ENCODE measurements at places on chromosomes 1 and 21.

DNA sequence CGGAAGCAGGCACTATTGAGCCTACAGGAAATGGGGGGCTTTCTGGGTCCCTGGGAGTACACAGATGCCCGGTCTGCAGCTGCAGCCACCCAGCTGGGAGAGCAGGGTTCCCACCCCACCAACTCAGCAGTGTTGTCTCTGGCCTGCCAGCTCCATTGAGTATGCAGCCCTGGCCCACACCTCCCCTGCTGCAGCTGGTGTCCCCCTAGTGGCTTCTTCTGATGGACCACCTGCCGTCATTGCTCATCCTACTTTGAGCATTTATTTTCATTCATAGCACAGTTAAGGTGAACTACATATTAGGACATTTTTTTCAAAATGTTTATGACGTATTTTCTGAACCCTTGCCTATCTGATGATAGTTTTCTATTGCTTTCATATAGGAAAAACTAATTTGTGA lies 189.8 kb upstream of the LYPLAL1 start:
- DNase-seq: no peak

GRCh38 chr1:21217812-21218596 lies 41.3 kb upstream of the EIF4G3 start:
- DNase-seq: no peak

DNA sequence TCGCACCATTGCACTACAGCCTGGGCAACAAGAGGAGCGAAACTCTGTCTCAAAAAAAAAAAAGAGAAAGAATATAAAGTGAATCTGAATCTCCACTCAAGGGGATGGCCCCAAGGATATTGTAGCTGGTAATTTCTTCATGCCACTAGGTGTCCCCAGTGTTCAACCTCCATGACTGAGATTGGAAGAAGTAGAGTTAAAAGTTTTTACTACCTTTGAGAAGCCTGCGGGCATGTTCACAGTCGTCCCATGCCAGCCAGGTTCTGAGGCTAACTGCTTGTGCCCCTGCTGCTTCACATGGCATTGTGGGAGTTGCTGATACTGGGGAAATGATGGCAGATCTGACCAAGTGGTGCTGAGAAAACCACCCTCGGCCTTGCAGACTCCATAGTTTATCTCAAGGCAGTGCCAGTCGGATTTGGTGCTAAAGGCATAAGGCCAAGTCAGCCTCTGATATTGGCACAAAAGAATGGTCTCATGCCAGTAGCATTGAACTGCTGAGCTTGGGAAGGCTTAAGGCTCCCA lies 10.8 kb upstream of the SHISA4 start:
- no peak for DNase-seq

DNA sequence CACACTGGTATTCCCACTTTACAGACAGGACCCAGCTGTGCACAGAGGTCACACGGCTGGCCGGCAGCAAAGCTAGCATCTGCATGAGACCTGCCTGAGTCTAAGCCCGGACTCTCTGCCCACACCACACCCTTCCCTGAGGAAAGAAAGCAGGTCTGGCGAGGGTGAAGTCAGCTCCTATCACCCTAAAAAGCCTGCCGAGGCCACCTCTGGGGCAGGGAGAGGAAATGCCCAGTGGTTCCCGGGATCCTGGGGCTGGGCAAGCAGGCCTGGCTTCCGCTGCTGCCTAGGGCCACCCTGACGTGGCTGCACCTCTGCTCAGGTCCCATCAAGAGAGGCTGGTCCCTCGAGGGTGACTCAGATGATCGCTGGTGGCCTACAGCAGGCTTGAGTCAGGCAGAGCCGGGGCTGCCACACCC lies 42.2 kb downstream of the RAP1GAP start:
- no peak for DNase-seq

DNA sequence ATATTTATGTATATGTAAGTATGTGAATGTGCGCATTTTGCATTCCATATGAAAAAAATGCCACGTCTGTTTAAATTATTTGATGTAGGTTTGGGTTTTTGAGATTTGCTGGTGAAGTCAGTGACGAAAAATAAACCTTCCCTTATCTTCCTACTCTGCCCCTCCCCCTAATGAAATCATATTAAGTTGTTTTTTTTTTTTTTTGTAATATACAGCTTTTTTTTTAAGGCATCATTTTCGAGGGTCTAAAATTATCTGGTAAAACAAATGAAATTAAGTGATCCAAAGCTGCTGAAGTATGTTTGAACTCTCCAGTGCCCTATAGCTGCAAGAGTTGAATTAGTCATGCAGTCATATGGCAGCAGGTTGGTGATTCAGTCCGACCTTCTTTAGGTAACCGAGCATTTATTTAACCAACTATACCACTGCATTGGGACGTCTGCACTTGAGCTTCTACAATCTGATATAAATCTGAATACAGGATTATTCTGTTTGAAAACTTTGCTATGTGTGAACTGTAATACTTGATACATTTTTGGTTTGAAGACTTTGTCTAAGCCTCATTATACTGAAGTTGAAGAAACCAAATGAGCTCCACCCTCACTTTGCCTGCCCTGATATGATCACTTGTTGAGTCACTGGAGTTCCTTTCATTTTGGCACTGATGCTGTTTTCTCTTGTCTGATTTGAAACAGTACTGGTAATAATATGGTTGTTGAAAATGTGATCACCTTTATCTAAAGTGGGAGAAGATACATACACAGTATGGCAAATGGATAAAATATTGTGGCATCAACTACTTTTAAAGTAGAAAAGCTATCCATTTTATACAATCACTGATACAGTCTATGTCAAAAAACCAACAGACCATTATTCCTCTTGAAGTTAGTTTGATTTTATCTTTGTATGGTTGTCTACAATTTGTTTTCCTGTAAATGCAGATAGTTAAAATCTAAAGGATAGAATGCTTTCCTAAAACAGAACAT lies 11.7 kb downstream of the PDIK1L start:
- DNase-seq: no peak

DNA sequence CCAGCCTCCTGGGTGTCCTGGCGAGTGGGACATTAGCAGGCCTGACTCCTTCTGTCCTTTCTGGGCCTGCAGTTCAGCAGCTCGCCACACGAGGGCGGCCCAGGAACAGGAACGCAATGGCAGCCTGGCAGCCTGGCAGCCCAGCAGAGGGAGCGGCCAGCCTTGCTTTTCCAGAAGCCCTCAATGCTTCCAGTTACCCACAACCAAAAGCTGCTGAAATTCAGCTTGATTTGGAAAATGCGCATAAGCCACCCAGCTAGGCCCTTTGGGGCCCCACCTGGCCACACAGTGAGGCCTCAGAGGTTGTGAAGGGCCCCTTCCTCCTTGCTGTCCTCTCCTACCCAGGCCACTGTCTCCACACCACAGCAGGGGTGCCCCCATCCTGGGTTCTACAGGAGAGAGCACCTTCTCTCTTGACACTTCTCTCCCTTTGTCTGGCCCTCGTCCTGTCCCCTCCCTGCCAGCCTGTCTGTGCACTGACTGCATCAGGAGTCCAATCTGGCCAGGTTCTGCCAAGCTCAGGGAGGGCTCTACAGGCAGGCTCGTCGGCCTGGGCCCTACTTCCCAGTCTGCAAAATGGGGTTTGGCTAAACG lies 103.4 kb upstream of the VAMP3 start:
- peak; percentile 52 for DNase-seq

GRCh38 chr1:202807926-202808757 lies at the start of gene KDM5B:
KDM5B (minus strand) TSS chr1:202808421; CDS start chr1:202808305, 116 bp downstream.
- DNase-seq: no peak

DNA sequence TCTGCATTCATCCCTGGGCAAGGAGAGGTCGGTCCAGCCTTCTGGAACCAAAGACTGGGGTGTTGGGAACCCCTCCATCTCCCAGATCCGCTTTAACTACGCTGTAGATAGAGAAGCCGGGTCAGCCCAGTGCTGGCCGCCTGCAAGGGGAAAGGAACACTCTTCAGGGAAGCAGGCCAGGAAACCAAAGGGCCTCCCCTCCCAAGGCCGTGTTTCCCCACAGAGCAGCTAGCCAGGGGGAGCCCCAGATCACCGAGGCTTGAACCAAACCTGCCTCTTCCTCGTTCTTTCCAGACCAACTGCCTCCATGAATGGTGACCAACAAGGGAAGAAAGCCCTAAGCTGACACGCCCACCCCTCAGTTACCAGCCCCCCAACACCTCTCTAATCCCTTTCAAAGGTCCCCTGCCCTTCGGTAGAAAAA lies 1.2 kb upstream of the CHD5 start:
- no peak for DNase-seq

DNA sequence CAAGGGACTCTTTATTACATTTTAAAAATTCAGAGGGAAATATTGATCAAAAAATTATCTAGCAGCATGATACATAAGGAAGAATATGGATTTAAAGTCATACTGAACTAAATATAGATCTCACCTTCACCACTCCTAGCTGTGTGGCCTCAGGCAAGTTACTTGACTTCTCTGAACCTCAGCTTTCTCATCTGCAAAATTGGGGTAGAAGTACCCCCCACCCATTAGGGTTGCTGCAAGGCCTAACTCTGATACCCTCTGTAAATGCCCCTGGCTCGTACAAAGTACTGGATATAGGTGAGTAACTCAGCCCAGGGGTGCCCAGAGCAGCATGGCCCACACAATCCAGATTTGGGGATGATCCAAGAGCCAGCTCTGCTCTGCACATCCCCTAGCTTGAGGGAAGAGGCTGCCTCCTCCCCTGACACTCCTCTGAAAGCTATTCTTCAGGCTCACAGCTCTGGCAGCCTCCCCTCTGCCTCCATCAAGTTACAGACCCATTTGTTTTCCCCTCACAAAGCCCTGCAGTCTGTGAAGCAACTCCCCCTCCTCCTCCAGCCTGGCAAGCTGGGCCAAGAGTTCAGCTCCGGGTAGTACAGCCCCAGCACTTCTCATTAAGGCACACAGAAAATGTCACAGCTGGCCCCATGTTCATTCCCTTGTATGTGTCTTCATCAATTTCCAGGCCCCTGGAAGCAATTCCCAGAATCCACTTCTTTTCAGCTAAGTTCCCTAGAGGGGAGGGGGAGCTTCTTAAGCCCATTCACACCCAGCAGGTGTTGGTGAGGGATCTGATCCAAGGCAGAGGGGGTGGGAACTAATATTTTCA lies 143.7 kb downstream of the PLPP3 start:
- peak; percentile 33 for DNase-seq

DNA sequence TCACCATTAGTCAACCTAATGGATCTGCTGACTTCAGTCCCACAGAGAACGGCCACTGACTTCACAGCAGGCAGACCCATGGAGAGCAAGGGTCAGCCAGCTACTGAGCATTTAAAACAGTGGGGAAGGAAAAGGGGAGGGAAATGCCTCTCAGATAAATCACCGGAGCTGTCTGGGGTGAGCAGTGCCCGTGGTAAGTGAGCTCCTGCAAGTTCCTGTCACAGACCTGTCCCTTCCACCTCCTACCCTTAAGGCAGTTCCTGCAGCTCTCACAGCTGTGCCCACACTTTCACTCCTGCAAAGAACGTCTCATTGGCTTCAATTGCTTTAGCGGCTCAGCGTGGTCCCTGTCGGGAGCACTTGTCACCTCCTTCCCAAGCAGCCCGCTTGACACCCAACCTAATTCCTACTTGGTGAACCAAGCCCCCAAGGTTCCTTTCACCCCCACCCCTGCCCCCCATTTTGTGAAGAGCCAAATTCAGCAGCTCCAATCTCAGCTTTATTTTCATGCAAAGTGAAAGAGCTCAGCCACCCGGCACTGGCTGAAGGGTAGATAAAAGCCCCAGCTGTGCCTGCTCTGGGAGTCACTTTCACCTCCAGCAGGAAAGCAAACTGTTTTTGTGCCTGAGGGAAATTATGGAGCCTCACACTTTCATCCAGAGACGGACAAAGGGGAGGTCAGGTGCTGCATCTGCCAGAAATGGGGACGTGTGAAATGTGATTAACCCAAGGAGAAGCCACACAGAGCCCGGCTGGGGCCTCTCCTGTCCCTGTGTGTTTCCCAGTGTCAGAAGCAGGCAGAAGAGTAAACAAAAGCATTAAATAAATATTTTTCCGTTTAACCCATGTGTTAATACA lies 306.2 kb downstream of the TTLL7 start:
- no peak for DNase-seq

DNA sequence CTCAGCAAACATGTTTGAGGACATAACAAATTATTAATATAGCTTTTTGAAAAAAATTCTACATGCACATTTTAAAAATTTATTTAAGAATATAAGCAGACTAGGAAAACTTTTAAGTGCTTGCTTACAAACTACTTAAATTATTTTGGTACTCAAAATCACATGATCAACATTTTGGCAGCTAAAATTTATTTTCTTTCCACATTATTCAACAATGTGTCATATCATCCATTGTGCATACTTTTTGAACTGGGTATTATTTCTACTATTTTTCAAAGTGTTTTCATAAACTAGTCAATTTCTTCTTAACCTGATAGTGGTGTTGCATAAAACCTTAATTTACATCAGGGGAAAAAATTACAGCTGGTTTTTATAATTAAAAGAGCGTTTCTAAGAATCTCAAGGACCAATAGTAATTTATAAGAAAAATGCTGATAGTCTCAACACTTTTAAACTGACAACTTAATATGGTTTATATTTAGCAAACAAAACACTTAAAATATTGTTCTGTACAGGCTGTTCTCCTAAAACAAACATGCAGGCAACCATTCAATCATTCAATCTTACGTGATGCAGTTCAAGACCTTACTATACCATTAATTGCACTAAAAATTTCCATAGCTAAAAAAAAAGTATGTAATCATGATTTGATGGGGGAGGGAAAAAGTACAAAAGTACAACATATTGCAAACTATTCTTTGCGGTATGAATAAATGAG lies 105.0 kb downstream of the GPATCH2 start:
- DNase-seq: no peak

GRCh38 chr1:61253912-61254633 lies 171.7 kb downstream of the NFIA start:
- DNase-seq: no peak

- no peak for DNase-seq
Observed at GRCh38 chr1:91784191-91784590, 101.8 kb downstream of the TGFBR3 start.

- no peak for DNase-seq
Observed at GRCh38 chr1:35854989-35855700, 27.9 kb upstream of the AGO1 start.

DNA sequence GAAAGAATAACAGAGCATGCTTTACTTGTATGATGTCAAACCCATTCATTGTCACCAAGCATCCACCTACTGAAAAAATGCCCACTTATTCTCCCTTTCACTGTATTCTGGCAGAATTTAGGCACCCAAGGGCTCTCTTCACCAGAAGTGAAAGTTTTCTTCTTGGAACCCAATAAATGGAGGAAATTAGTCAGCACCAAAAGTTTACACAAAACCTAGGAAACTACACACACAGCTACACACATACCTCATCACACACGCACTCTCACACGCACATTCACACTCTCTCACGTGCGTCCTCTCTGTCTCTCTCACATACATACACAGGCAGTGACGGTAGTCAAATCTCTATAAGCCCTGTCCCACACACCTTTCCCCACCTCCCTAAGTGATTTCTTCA lies 37.6 kb downstream of the MCOLN2 start:
- no peak for DNase-seq

GRCh38 chr1:229171934-229172333 lies 99.0 kb upstream of the RAB4A start:
- no peak for DNase-seq

- DNase-seq: no peak
Observed at GRCh38 chr1:52631759-52632331, 1.1 kb upstream of the SHISAL2A start.

All from NCI-H446 treated with DMSO at 0.1 percent for 48 hours (cell line).